T follicular helper cell (primary cell): ENCODE measurements at places on chromosomes 12 and 14.

DNA sequence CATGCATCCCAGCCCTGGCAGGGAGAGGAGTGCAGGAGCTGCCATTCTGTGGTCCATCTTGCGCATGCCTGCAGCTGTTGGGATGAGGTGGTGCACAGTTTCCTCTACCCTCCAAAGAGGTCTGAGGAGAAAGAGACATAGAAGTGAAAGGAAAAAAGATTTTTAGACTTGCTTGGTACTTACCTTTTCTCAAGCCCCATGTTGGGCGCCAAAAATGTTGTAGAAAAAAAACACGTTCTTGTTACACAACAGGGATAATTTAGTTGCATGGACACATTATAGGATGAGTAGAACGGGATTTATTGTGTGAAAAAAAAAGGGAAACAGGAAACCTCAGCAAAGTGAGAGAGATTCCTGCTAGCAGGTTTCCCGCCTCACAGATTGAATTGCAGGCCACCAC lies 244.4 kb upstream of the GARIN2 start:
- DNase-seq: no peak

DNA sequence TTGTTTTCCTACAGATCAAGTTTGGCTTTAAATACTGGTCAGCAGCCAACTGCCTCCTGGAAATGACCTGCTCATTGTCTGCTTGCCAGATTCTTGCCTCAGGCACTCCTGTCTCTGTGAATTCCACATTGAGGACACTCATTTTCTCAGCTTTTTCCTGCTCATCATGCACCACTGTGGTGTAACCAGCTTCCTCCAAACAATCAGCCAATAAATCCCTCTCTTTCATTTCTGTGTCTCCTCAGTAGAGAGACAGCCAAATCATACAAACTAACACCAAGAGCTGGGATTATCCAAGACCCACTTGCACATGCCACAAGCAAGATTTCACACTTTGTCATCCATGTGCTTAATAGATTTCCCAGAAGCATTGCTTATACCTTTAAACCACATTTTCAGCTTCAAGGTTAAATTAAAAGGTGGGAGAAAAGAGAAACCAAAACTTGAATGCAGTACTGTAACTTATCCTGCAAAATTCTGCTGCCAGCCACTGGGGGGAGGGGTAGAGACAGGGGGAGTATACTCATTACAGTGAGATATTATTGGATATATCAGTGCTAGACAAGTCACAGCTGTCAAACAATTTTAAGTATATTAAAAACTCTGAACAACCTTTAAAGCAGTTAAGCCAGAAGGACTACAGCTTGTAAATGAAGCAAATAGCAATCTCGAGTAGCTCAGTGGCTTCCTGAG lies 105.0 kb downstream of the PPP2R5E start:
- no peak for DNase-seq

DNA sequence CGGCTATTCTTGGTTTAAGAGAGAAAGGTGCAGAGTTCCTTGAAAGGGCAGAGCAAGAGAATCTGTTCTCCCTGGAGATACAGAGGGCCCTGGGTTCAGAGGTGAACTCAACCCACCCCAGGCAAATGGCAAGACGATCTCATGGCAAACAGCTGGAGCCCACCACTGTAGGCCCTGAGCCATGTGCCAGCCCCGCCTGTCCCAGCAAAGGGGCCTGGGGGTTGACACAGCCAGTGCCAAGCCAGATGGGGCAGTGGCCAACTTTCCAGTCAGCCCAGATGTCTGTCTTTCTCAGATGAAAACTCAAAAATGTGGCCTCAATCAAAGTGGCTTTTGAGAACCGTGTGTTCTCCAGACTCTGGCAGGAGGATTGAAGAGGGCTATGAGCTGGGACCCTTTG lies 51.8 kb downstream of the ISCA2 start:
- DNase-seq: no peak

- DNase-seq: no peak
These were observed 755.4 kb downstream of the SLC6A15 start for GRCh38 chr12:84157170-84157569.

- no peak for DNase-seq
These were observed 5.2 kb upstream of the FOS start for GRCh38 chr14:75273272-75274049.

GRCh38 chr14:26281280-26281998 lies 316.4 kb downstream of the NOVA1 start:
- DNase-seq: no peak

DNA sequence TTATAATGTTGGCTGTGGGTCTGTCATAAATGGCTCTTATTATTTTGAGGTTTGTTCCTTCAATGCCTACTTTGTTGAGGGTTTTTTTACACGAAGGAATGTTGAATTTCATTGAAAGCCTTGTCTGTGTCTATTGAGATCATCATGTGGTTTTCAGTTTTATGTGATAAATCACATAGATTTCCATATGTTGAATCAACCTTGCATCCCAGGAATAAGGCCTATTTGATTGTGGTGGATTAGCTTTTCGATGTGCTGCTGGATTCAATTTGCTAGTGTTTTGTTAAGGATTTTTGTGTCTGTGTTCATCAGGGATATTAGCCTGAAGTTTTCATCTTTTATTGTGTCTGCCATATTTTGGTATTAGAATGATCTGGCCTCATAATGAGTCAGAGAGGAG lies 27.6 kb downstream of the SLC2A13 start:
- no peak for DNase-seq
